ENCODE measurements at places on chromosomes 7 and 10.

DNA sequence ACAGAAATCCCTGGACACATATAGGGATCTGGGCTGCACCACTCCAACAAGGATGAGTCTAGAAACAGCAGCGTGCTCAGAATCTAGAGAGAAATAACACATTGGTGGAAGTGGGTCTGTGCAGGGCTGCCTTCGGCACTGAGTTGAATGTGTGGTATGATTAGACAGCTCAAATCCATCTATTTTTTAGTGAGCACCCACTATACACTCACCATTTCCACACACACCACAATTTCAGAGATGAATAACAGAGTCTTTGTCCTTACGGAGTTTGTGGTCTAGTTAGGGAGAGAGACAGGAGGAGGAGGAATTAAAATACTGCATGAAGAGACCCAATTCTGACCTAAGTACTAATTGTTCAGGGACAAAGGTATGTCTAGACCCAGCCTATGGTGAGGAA is 44.2 kb downstream of the JAZF1 start:
- no peak overlapping the region for H3K4me3 ChIP-seq
- H3K4me1 ChIP-seq = peaks cover 9% of the 10 kb centered on the region
- DNase-seq = no peak
- H3K27me3 ChIP-seq = no peaks in the 10 kb centered on the region
- no peaks in the 10 kb centered on the region for H3K36me3 ChIP-seq

DNA sequence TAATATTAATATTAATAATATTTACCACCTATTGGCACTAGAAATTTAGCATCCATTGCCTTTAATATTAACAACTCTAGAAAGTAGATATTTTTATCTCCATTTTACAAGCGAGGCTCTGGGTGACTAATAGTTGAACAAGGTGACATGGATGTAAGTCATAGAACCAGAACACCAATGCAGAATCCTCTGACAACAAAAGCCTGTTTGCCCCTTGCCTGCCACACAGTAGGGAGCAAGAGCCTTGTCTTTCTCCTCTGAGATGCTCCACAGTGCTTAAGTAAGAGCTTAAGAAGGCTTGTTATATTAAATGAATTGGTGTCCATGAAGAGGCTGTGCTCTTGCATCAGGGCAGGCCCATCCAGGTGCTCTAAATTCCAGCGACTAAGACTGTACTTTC is 51.2 kb upstream of the LBX1 start:
- H3K4me1 ChIP-seq = peaks cover 21% of the 10 kb centered on the region
- no peaks in the 10 kb centered on the region for H3K36me3 ChIP-seq
- DNase-seq = no peak
- peaks cover 52% of the 10 kb centered on the region for H3K27me3 ChIP-seq
- no peak overlapping the region for H3K4me3 ChIP-seq
- no peak overlapping the region for H3K27ac ChIP-seq

DNA sequence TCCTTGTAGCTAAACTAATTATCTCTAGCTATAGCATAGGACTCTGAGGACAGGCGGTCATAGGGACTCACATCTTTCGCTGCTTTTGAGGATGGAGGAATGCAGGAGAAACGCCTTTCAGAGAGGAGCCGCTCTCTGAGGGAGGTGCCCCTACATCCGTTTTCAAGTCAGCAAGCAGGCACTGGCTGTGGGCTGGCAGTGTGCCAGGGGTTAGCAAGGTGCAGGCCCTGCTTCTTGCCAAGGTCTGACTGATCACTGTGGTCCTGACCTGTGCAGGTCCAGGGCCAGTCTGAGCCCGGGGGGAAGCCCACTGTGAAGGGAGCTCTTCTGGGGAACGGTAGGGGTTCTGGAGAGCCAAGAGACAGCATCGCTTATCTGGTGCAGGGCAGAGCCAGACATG is 89.4 kb downstream of the SH3PXD2A start:
- no peak overlapping the region for H3K4me3 ChIP-seq
- no peaks in the 10 kb centered on the region for H3K27me3 ChIP-seq
- H3K36me3 ChIP-seq = peaks cover 7% of the 10 kb centered on the region

DNA sequence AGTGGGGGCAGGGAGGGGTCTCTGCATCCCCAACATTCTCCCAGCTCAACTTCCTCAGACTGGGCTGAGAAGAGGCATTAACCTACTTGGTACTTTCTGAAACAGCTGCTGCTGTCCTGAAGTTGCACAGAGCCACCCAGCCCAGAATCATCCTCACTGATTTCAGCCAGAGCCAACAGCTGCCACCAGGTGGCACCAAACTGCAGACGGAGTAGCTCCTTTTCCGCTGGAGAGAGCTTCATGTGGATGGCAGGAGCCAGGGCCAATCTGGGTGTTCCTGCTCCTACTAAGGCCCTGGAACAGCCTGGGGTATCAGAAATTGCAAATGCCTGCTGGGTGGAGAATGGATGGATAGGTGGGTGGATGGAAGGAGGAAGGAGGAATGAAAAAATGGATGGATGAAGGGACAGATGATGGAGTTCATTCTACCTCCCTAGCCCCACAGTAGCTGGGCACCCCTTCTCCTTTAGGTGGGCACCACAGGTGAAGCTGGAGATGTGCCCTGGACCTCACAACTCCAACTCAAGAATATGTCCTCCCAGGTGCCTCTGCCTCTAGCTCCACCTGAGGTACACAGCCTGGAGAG is 11.8 kb upstream of the DRGX start:
- H3K4me1 ChIP-seq = no peaks in the 10 kb centered on the region
- H3K27ac ChIP-seq = no peak overlapping the region
- H3K4me3 ChIP-seq = no peak overlapping the region
- H3K36me3 ChIP-seq = no peaks in the 10 kb centered on the region

GRCh38 chr7:1787681-1788235 is 117.7 kb downstream of the ELFN1 start:
- no peaks in the 10 kb centered on the region for H3K4me1 ChIP-seq
- DNase-seq = no peak
- peaks cover 3% of the 10 kb centered on the region for H3K27me3 ChIP-seq
